ENCODE measurements at places on chromosomes 2 and 18.

GRCh38 chr2:105910497-105911238 lies 166.0 kb downstream of the NCK2 start:
- DNase-seq, result no peak

GRCh38 chr18:23127090-23127489 lies 8.2 kb upstream of the CABLES1 start:
- DNase-seq, result no peak

DNA sequence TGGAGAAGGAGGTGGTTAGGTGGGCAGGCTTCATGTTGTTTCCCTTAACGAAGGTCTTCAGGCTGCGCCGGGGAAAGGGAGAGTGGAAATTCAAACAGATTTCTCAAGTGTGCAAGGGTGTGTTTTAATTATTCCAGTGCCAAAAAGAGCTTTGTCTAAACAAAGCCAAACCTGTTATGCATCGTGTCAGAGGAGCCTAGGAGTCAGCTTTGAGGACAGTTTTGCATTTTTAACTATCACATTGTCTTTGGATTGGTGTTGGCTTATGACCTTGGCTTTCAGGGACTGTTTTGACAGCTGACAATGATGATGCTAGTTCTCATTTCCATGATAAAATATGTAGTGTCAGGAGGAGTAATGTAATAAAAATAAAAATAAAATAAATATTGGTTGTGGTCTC lies 144.8 kb downstream of the LDLRAD4 start:
- DNase-seq, result no peak

DNA sequence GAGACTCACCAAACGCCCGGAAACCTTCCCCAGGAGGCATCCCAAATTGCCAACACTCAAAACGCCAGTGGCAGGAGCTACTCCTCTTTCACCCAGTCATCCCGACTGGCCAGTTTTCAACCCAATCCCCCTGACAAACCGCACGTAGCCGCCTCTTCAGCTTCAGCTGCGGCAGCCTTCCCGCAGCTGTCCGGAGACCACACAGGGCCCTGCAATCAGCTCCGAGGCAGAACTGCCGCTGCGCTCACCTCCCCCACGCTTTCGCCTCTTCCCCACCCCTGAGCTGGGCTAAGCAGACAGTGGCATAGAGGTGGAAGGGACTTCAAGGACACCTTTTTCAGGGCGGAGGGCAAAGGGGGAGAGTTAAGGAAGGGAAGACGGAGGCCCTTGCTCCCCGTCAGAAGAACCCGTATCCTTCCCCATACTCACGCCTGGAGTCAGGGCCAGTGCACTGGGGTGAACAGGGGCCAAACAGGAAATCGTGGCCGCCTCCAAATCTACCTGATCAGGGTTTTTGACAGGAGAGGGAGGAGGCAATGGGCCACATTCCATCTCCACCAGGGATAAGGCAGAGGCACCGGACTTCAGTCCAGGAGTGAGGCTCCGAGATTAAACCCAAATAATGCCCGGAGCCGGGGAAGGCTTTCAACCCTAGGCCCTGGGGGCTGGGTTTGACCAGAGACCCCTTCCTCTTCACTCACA lies 16.9 kb downstream of the CYP26B1 start:
- no peak for DNase-seq

GRCh38 chr2:173386738-173387065 lies 32.0 kb downstream of the CDCA7 start:
- no peak for DNase-seq
